Activated T-helper 1 cell treated with anti-CD3 and anti-CD28 coated beads, Interleukin-2, amount 50 U/mL, for 16 hours (primary cell): ENCODE measurements at places on chromosomes 3 and 15.

DNA sequence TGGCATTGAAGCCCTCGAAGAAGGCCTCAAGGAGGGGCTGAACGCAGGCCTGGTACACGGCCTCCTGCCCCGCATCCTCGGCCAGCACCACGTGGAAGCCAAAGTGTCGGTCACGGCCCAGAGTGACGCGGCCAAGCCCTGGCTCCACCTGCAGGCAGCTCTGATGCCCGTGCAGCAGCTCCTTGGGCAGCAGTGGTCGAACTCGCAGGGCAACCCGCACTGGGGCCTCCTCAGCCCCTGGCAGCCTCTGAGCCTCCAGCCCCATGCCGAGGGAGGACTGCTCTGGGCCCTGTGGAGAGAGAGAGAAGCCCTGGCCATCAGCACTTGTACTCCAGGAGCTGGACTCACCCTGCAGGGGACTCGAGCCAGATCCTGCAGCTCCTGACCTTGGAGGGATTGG is 2.6 kb downstream of the KIF7 start:
- no peak for DNase-seq

DNA sequence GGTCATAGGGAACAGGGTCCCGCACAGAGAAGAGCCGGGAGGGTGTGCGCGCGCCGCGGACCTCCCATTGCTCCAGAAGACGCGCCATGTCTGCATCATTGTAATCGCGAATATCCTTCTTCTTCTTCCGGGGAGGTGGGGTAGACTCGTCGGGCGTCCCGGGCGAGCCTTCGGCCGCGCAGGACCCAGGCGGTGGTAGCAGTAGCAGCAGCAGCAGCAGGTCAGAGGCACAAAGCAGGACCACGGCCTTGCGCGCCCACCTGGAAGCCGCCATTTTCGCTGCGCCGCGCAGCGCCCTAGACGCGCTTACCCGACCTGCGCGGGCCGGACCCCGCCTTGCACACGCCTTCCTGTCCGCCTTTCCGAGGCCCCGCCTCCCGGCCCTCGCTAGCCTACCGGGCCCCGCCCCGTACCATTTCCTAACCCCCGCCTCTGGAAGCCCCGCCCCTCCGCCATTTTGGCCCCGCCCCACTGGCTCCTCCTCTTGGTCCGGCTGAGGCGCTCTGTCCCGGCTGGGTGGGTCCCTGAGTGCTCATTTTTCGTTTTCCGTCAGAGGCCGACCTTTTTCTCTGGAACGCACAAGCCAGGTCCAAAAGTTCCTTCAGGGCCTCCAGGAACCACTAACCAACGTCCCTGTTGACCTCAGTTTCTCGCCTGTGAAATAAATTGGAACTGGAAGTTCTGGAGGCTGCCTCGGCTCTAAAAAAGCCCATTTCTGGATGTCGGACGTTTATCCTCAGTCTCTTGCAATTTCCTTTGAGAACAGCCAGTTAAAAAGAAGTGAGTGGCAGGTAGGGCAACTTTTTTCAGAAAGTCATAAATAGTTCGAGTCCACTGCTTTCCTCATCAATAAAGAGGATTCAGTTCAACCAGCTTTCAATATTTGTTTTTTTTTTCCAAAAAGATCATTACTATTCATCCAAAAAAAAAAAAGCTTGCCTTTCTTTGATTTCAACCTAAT is at the start of gene MESD:
TSS of gene MESD (minus strand) at position 302 of the 961 bp plus-strand sequence. CDS start at position 274, 28 bp downstream.
- peak; percentile 95 for DNase-seq

GRCh38 chr3:78919021-78919755 is 848.6 kb downstream of the ROBO1 start:
- DNase-seq, result no peak

DNA sequence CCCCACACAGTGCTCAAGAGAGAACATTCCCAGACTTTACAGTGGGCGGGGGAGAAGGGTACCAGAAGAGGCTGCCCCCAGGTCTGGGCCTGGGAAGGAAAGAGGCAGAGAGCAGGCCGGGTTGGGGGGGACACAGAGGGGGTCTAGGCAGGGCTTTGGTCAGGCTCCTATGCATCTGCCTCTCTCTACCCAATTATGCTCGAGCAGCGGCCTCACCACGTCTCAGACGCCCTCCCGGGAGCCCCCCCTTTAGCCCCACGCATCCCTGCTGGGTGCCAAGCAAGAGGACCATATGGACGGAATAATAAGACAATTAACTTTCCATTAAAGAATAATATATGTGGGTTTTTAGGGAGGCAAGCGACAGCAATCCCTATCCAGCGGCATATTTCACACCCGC is 32.8 kb downstream of the CACNA2D2 start:
- no peak for DNase-seq

DNA sequence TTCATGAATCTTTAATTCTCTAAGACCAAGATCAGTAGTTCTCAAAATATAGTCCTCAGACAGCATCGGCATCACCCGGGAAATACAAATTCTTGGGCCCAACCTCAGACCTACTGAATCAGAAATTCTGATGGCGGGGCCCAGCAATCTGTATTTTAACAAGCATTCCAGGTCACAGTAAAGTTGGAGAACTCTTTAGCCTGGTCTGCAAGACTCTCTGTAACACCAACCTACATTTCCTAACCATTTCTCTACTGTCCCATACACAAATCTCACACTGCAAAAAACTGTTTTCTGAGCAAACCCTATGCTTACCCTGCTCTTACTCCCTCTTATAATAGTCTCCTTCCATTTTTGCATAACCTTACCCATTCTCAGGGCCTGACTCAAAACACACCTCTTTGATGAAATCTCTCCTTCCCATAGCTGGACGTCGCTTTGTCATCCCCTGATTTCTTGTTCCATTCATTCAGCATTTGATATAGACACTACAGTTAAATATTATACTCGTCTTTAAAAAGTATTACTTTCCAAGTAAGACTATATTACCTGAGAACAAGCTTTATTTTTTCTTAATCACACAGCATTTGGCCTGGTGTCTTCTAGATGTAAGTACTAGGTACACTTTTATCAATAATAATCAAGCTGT is 83.3 kb upstream of the MYO5C start:
- no peak for DNase-seq

DNA sequence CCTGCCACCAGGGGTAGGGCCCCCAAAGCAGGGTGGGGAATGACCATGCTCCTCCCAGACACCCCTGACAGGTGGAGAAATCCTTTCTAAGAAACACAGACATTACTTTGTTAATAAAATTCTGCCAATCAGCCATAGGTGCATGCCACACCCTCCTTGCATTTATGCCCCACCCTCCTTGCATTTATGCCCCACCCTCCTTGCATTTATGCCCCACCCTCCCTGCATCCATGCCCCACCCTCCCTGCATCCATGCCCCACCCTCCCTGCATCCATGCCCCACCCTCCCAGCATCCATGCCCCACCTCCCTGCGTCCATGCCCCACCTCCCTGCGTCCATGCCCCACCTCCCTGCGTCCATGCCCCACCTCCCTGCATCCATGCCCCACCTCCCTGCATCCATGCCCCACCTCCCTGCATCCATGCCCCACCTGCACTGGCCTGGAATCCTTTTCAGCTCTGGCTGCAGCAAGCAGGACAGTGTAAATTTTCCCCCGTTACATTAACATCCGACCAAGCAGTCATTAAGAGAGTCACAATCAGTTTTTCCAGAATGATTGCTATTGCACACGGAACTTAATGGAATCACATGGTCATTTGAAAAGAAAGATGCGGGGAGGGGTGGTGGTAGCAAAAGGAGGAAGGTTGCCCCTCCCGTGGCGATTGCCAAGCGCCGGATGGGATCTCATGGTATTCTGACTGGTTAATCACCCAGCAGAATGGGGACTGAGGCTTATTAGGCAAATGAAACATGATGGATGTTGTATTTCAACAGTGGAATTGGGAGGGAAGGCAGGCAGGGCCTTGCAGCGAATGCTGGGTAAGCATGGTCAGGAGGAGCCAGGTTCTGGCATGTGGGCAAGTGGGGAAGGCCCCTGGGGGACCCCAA is 91.2 kb downstream of the TLE3 start:
- no peak for DNase-seq

DNA sequence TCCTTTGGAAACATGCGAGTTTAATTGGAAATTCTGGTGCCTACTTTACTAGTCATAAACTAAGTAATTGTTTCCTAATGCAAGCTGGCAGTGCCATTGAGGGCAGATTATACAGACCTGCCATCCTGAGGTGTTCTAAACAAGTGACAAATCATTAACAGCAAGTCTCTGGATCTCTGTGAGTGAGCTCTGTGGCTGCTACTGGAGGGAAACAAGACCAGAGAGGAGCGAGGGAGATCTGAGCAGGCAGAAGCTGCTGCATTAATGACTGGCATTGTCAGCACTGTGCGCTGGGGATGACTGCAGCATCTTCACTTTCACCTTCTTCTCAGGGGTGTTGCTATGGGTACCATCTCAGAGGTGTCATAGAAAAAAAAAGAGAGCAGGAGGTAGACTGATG is 308.4 kb upstream of the DPH6 start:
- DNase-seq, result no peak

- no peak for DNase-seq
These were observed 12.2 kb downstream of the STAB1 start for GRCh38 chr3:52507359-52507758.

GRCh38 chr3:29026286-29026685 is 254.6 kb upstream of the RBMS3 start:
- no peak for DNase-seq

GRCh38 chr3:27312044-27312668 is 57.0 kb downstream of the NEK10 start:
- no peak for DNase-seq

DNA sequence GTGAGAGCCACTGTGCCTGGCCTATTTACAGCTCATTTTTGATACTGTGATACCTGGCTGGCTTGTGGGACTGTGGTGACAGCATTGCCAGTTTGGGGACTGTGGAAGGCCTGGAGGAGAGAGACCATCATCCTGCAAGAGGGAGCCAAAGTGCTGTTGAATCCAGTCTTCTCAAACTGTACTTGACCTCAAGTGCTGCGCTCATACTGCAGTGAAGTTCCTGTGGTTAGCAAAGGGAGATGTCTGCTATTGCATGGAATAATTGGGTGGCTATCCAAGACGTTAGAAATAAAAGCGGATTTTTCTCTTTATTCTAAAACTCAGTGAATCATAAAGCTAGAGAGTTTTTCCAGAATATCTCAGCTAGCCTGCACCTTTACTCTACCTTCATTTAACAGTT is 83.4 kb downstream of the CCK start:
- no peak for DNase-seq

- DNase-seq, result no peak
These were observed 31.2 kb downstream of the SPATA12 start for GRCh38 chr3:57091521-57092273.

GRCh38 chr15:68997050-68997449 is 17.4 kb upstream of the NOX5 start:
- no peak for DNase-seq

DNA sequence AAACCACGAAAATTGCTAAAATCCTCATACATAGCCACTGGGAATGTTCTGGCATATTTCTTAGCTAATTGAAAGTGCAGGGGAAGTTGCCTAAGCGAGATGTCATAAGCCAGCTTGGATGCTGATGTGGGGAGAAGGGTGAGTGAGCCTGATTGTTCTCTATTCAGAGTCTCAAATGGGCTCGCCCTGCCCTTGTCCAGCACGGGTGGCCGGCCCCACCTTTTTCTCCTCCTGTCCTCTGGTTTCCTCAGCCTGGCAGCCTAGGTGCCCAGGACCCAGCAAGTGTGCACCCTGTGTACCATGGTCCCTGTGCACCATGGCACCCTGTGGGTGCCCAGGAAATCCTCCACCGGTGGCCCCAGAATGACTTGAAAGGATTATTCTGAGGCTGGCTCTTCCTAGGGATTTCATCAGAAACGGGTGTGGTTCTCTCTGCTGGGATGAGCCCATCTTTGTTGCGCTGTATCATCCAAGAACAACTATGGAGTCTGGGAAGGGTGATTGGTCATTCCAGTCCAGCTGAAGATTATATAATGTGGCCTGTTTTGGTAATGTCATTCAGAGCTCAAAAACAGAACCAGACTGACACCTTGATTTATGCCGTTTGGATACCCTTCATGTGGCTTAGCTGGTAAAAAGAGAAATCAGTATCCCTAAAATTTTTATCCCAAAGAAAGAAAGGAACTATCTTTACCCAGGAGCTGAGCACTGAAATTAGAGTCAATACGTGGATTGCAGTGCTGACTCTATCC is 150.8 kb upstream of the BHLHE40 start:
- no peak for DNase-seq

GRCh38 chr15:94691169-94691568 is 459.8 kb downstream of the MCTP2 start:
- DNase-seq, result no peak

GRCh38 chr3:24434651-24435050 is 60.0 kb downstream of the THRB start:
- DNase-seq, result no peak

GRCh38 chr15:91271565-91272153 is 171.6 kb downstream of the SV2B start:
- peak; percentile 29 for DNase-seq

- no peak for DNase-seq
These were observed 395.2 kb downstream of the MECOM start for GRCh38 chr3:169268286-169268776.

- DNase-seq, result no peak
These were observed 15.2 kb upstream of the CLEC3B start for GRCh38 chr3:45010811-45011333.

- no peak for DNase-seq
These were observed 132.6 kb upstream of the TBL1XR1 start for GRCh38 chr3:177329854-177330253.

GRCh38 chr3:71304684-71305083 is 278.8 kb downstream of the FOXP1 start:
- no peak for DNase-seq
